NCI-H187 (cell line): ENCODE measurements at places on chromosomes 13 and 19.
A peak's percentile ranks its signal among the peaks of the same experiment; 100 is the strongest.

DNA sequence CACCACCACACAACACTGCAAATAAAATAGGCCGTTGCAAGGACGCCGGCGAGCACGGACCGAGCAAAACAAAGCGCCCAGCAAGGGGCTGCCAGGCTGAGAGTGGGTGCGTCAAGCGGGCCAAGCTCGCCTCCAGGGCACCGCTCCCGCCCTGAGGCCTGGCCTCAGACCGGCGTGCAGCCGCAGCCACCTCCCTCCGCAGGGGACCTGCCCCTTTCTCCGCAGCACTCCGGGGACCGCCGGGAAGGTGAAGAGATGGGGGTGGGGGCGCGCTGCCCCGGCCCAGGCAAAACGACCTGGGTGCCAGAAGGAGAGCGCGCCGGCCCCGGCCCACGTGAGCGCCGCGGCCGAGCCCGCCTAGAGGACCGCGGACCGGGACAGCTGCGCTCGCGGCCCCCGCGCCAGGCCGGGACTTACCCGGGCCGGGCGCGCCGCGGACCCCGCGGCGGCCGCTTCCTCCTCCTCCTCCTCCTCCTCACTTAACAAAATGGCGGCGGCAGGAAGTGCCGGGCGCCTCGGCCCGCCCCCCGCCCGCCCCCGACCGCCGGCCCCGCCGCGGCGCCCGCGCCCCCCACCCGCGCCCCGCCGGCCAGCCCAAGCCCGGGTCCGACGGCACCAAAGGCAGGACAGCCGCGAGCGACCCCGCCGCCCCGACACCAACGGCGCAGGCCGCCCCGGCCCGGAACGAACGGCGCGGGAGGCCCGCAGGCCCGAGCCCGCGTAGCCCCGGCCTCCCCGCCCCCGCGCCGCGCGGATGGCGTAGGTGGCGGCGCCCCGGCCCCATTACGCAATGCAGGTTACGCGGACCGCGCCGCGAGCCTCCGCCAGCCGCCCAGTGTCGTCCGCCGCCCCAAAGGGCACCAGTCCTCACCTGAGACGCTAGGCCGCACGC, 674 bp downstream of the BRD4 start:
- no peak for DNase-seq

DNA sequence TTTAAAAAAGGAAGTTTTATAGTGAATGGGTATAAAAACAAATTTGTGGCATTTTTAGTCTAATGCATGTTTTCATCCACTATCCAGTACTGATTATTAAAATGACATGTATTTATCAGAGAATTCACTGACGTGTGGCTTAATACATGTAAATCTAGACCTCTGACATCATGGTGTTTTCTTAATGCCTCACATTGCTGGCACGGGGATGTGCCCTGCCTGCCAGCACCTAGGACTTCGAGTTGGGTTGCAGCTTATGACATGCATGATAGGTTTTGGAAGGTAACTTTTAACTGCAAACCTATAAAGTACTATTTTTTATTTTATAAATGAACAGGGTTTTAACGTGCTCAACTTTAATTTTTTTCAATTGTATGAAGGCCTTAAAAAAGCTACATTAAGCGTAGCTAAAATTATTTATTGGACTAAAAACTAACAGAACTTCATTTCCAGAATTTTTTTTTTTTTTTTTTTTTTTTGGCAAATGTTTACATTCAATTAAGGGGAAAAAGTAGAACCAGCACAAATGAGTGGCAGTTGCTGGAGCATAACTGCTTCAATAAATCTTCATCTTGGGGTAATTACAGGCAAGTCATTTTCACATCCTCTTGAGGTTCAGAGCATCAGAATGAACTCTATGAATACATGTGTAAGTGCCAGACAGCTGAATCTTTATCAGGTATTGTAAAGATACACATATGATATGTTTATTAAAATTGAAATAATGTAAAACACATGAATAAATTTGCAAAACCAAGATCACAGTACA, 16.3 kb downstream of the METTL21C start:
- peak; percentile 27 for DNase-seq

DNA sequence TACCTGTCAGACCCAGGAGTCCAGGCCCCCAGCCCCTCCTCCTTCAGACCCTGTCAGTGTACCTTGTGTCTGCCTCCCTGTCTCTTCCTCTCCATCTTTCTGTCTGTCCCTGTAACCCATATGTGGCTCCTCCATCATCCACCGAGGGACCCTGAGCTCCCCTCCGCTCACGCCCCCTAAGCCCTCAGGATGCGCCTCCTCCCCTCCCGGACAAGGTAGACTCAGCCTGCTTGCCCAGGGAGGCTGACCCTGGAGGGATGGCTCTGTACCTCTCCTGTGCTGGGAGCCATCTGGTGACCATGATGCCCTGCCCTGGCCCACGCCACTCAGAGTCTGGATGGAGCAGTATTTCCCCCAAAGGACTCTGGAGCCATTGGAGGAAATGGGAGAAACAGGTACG, 1.0 kb upstream of the CAPN12 start:
- no peak for DNase-seq

DNA sequence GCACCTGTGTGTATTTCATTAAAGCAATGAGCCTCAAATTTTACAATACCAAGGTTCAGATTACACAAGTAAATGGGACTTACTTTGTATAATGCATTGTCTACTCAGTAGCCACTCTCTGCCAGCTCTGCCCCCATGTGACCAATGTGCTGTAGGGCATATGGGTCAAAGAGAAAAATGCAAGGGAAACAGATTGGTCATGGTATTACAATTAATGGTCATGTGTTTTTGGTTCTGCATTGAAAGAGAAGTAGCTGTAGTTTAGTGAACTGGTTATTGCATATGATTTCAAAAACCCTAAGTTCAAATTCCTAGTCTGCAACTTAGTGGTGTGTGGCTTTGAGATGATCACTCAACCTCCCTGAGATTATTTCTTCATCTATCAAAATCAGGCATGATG, 545.4 kb downstream of the SUCLA2 start:
- DNase-seq: no peak

DNA sequence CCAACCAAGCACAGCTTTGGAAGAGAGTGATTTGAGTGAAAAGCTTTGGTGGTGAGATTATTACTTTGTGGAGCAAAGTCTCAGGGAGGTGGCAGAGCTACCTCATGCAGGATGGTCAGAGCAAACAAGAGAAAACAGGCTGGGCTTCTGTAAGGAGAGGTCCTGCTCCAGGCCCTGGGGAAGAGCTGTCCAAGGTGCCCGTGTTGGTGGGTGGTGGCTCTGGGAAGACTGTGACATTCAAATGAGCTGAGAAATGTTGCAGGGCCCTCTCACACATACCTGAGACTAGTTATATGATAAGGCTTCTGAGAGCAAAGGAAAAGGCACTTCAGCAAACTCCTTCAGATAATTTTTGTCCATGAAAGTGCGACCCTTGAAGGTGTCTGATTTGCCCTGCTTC, 205.5 kb upstream of the SOX21 start:
- no peak for DNase-seq
